ENCODE measurements at places on chromosomes 12 and 14.

DNA sequence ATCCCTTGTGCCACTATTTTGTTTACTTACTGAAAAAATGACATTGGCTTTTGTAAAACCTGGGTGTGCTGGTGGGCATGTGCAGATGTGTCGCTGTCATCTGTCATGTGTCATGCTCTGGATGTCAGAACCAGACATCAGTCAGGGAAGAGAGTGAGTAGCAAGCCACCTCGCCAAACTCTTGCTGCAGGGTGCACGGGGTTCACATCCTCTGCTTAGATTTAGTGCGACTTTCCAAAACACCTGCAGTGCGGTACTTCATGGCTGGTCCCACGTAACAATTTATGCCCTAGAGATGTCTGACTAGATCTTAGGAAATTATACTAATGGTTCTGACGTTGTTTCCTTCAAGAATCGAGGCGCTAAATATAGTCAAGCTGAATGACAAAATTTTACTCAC, 106.7 kb downstream of the CRADD start:
- DNase-seq, result no peak

GRCh38 chr14:96648506-96649326, 146.5 kb downstream of the PAPOLA start:
- DNase-seq, result peak; percentile 4

- no peak for DNase-seq
Observed at GRCh38 chr14:78297858-78298257, 127.7 kb downstream of the NRXN3 start.

GRCh38 chr14:56195704-56196103, 77.5 kb downstream of the PELI2 start:
- DNase-seq, result no peak

DNA sequence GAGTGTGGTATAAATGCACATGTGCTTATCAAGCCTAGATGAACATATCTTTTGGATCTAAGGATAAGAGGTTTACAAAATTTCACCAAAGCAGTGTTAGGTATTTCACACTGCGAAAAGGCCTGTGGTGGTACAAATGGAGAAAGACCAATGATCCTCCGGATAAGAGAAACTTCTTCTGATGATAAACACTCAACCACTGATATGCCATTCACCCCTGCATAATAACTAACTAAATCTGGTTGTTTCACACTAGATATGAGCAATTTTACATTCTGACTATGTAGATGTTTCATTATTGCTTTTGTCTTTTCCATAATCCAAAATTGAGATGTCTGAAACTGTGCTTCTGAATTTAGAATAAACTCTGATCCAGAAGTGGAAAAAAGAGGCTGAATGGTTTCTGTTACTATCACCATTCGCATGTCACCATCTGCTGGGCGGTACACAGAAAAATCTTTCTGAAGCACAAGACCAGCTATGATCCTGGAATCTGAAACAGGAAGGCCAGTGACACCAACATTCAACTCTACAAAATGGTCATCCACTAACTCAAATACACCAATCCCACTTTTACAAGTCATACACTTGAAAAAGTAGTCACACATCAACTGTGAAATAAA, 1.3 kb downstream of the BBS10 start:
- DNase-seq, result peak; percentile 50

- DNase-seq, result peak; percentile 69
Observed at GRCh38 chr12:75812271-75813018, 219.1 kb downstream of the PHLDA1 start.

DNA sequence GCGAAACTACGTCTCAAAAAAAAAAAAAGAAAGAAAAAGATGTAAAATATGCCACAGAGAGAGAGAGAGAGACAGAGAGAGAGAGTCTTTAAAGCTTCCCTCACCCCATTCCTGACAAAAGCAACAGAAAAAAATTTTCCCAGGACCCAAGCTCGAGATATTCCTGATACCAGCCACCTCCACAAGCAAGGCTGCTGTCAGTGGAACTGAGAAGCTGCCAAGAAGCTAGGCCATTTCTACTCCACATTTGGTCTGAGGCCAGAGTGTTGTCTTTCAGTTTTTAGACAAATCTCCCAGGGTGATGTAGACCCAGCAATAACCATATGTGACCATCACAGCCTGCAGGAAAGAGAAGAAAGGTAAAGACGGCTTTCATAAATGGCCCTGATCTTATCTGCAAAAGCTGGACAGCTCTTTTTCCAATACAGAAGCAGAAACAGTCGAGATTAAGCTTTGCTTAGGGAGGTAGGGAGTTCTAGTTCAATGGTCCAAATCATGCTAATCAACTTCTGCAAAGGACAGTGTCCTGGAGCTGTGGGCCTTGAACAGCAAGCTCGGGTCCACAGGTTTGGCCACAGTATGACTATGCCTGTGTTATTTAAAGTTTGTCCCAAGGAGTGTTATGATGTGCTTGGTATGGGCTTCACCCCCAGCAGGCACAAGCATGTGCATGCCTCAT, 130.3 kb upstream of the NUDT4 start:
- DNase-seq, result no peak

DNA sequence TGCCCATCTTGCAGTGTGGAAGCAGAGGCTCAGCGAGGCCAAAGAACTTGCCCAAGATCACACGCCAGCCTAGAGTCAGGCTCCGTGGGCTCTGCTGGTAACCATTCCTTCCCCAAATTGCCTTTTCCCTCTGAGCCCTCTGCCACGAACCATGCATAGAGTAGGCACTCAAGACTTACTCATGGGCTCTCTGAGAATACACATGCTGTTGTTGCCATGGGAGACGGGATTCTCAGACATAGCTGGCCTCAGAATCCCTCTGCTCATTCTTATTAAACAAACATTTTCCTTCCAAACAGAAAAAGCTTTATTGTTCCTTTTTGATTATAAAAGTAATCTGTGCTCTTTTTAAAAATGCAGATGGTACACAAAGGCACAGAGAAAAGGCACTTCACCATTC, 52.5 kb upstream of the WSCD2 start:
- no peak for DNase-seq

DNA sequence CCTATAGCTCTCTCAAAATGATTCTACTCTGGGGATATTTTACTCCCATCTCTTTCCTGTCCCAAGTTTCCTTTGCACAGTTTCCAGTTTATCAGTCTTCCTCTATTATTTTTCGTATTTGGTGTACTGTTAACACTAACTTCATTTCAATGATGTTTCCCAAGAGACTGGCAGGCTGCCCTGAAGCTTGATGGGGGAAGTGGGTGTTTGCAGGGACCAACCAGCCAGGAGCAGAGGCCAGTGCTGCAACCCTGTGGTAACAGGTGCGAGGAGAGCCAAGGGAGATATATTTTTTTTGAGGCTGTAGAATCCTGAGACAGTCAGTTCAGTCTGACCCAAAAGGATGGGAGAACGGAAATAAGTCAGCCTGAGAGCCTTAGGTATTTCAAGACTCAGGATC, 11.8 kb upstream of the CEBPE start:
- DNase-seq, result no peak

DNA sequence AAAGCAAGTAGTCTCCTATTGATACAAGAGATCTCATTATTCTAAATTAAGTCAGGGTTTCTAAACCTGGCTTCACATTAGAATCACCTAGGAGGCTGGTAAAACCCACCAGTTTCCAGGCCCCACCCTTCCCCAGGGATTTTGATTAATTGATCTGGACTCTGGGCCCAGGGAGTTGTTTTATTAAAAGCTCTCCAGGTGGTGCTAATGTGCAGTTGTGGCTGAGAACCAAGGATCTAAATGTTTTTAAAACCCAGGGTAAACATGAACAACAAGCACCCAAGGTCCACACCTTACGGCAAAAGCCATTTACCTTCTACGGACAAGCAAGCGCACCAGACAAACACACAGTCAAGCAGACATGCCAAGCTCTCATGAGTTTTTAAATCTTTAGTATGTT, 73.9 kb downstream of the SLC2A13 start:
- no peak for DNase-seq

GRCh38 chr12:58138424-58138823, 197.1 kb downstream of the ATP23 start:
- DNase-seq, result no peak

GRCh38 chr14:99234355-99234754, 37.6 kb downstream of the BCL11B start:
- DNase-seq, result no peak

DNA sequence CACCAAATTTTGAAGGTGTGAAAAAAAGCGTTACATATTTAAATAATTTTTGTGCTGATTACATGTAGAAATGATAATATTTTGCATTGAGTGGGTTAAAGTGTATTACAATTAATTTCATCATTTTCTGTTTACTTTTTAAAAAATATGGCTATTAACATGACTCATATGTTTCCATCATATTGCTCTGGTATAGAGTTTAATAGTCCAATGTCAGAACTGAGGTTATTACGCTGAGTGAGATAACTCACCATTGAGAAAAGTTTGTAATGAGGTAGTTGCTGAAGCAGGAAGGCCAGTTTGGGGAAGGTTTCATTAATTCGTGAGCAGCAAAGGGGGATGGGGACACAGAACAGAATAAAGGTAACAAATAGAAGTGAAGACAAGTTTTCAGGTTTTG, 865.7 kb upstream of the MGAT4C start:
- no peak for DNase-seq

GRCh38 chr12:79597910-79598309, 92.9 kb downstream of the PAWR start:
- peak; percentile 10 for DNase-seq

DNA sequence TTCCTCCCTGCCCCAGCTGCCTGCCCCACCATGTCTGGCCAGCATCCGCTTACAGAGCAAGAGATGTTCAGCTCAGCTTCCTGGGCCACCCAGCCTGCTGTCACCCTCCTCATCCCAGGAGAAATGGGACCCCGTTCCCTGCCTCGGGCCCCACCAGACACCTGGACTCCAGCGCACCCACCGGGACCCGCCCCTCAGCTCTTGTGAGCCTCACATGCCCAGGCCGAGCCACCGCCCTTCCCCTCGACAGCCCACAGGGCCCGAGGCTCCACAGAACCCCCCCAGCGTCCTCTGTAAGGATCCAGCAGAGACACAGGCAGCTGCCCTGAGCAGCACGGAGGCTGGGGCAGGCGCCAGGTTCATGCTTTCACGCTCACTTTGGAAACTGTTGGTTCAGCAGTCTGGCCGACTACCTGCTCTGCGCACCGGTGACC, 18.4 kb upstream of the C14orf180 start:
- DNase-seq, result no peak

- DNase-seq, result no peak
Observed at GRCh38 chr12:31974673-31975072, 15.5 kb downstream of the RESF1 start.

DNA sequence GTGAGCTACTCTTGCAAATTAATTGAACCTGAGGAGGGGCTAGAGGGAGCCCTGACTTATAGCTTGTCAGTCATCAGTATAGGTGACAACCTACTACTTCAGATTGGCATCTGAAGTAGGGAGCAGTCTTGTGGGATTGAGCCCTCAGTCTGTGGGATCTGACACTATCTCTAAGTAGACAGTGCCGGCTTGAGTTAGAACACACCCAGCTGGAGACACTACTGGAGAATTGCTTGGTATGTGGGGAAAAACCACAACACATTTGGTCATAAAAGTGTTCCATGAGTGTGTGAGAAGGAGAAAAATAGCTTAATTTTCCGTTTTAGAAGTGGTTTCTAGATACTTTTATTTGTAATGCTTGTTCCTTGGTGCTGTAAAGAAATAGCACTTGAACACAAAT, 30.5 kb upstream of the DDHD1 start:
- DNase-seq, result peak; percentile 67

DNA sequence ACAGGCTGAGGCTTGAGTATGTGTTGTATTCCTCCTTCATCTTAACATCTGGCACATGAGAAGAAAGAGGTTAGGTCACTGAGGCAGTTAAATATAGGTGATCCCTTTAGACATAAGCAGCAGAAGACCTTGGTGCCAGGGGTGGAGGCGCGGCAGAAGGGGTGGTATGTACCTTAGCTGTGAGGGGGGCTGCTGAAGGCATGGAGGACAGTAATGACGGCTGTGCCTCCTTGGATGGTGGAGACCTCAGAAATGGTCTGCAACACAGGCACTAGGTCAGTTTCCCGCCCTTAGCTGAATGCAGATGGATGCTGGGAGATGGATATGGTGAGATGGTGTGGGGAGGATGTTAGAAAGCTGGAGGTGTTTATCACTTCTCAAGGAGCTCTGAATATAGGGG, 1.5 kb upstream of the PNMA1 start:
- no peak for DNase-seq

DNA sequence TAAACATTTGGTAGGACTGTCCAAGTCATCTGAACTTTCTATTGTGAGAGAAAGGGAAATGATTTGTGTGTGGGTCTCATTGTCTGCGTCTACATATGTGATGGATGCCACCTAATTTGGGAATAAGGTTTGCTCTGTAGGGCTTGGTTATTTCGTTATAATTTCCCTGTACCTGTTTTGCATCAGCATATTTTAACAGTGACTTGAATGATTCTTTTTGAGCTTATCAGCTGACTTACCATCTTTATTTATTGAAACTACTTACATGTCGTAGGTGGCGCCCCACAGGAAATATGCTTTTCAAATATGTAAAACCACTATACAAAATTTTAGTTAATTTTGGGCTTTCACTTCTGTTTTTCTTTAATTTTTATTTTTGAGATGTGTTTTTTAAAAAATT, 56.5 kb upstream of the BCAT1 start:
- no peak for DNase-seq

- no peak for DNase-seq
Observed at GRCh38 chr14:70366911-70367310, 7.4 kb upstream of the COX16 start.

All from AG20443 (cell line).